Activated T-cell treated with anti-CD3 and anti-CD28 coated beads for 48 hours (primary cell): ENCODE measurements at places on chromosomes 5 and 9.

- no peak for DNase-seq
These were observed 62.4 kb downstream of the SMIM23 start for GRCh38 chr5:171848006-171848405.

GRCh38 chr9:71814226-71814625, 45.9 kb upstream of the CEMIP2 start:
- DNase-seq = no peak

DNA sequence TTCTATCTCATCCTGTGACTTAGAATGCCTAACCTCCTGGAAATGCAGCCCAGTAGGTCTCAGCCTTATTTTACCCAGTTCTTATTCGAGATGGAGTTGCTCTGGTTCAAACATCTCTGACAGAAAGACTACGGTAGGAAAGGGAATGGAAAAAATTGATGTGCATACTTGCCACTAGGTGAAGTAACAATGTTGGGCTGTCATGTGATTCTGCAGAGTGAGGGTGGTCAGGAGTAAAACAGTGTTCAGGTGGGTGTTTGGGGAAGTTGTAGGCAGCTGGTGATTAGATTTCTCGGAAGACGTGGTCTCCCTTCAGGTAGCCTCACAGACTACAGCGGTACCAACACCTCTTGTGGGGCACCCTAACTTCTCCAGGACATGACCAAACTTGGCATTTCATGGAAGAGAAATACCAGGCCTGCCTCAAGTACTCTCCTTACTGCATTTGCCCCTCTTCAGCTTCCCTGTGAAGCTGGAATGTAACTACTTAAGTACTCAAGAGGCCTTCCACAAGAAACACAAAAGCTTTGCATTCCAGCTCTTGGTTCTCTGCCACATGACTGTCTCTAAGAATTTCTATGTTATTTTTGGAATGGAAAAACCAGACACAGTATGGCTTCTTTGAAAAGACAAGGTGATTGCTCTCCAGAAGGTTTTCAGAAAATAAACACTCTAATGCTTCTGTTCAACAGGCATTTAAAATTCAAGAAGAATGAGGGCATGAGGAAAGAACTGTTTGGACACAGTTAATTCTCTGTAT, 17.4 kb upstream of the ENTREP1 start:
- DNase-seq = no peak

GRCh38 chr5:90644132-90644531, 85.5 kb downstream of the ADGRV1 start:
- no peak for DNase-seq

GRCh38 chr9:37295796-37296195, 126.7 kb upstream of the GRHPR start:
- DNase-seq = no peak

- no peak for DNase-seq
These were observed 122.4 kb upstream of the MSX2 start for GRCh38 chr5:174601946-174602345.

DNA sequence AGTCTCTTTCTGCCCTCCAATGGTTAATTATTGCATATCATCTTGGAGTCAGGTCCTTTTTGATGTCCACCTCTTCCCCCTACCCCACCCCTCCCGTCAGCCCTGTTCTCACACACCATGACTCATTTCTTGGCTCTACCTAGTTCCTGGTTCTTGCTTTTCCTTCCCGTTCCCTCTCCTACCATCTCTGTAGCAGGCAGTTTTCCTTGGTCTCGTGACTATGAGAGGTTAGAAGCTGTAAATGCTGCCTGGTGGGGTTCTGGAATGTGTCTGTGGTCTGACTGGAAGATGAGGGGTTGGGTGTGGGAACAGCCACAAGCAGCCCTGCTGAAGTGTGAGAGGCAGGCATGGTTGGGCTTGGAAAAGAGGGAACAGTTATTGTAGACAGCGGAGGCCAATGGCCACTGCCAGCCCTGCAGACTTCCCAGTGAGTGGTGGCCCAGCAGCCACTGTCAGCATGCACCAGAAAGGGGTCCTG, 18.2 kb downstream of the SLC22A5 start:
- no peak for DNase-seq

DNA sequence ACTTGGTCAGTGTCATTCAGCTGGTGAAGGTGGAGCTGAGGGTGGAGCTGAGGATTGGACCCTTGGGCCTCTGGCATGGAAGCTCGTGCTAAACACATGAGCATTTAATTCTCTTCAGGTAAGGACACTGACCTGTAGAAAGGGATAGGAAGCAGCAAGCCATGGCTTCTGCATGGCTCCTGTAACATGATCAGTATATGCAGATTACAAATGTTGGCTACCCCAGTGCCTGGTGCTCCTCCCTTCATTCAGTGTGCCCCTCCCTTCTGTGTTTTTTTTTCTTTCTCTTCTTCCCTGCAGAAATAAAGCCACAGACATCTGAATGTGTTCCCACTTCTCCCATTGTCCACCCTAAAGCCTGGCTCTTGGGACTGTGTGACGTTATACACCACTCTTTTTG, 52.9 kb downstream of the ARHGAP26 start:
- DNase-seq = no peak

GRCh38 chr5:2750026-2750757, 1.3 kb downstream of the IRX2 start:
- no peak for DNase-seq

DNA sequence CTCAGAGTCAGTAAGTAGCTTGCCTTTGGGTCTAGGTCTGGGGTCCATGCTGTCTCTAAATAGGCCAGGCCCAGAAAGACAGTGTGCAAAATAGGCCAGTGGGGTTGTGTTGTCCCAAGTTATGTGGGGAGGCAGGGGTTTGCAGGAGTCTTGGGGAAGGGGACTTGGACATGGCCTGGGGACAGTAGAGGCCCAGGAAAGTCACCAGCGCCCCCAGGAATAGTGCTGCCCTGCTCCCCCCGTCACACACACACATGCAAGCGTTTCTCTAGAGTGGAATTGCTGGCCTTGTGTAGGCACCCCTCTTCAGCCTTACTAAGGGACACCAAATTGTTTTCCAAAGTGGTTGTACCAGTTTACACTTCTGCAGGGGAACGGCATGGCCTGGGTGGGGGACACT, 227.5 kb downstream of the PBX3 start:
- no peak for DNase-seq

DNA sequence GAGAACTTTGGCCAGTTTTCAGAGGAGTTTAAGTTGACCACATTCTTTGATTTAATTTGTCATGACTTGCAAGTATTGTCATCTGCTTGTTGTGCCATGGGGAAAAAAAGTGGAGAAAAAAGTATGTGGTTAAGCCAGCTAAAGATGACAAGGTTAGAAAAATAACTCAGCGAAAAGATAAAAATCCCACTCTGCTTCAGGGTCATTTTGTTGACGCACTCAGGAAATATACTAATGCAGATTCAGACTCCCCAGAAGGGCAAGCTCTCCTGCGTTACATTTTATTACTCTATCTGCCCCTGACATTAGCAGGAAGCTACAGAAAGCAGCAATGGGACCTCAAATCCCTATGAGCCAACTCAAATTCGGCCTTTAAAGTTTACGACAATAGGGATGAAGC, 27.6 kb upstream of the TESK1 start:
- DNase-seq = no peak

- DNase-seq = no peak
These were observed 67.8 kb downstream of the PTCD2 start for GRCh38 chr5:72387985-72388384.

DNA sequence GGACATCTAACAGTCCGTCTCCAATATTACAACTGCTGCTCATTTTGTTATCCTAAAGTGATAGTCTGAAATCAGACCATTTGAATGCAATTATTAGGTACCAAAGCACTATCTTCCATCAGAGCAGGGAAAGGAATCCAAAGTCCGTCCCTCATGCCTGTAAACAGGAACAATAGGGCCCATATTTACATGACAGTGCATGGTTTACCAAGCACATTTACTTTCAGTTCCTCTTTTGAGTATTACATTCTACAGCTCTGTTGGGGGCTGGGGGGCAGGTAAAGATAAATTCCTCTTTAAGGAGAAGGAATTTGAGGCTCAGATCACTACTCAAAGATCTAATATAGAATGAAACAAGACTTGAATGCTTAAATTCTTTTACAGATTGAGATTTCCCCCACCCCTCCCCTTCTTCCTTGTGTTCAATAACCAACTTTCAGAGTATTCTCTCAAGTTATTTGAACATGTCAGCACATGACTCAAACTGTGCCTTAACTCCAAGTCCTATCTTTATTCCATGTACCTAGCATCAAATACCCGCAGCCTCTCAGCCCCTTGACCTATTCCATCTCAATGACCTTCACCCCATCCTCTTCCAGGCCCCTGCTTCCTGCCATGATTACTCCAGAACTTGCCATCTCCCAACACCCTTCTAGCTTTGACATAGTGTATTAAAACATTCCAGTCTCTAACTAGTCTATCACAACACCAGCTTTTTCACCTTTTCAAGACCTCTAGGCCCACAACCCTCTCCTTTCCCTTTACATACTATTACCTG, 71.0 kb downstream of the BRINP1 start:
- no peak for DNase-seq

DNA sequence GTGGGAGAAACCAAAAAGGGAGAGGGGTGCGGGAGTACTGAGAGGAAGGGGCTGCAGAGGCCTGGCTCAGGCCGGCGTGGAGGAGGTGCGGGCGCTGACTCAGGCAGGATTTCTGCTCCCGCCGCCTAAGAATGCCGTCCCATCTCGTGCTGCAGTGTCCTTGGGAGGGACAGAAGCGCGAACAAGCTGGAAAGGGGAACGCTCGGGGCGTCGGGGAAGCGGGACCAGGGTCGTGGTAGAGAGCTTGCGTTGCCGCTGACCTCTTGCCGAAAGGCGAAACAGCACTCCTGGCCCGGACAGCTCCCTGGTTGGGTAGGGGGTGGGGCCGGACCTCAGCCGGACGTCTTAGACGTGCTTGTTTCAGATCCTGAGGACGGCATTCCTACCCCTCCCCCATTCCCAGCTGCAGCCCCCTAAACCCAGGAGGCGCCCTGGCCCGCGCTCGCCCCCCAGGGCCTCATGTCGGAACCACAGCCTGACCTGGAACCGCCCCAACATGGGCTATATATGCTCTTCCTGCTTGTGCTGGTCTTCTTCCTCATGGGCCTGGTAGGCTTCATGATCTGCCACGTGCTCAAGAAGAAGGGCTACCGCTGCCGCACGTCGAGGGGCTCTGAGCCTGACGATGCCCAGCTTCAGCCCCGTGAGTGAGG, 1.1 kb downstream of the RELL2 start:
- DNase-seq = peak; percentile 56

DNA sequence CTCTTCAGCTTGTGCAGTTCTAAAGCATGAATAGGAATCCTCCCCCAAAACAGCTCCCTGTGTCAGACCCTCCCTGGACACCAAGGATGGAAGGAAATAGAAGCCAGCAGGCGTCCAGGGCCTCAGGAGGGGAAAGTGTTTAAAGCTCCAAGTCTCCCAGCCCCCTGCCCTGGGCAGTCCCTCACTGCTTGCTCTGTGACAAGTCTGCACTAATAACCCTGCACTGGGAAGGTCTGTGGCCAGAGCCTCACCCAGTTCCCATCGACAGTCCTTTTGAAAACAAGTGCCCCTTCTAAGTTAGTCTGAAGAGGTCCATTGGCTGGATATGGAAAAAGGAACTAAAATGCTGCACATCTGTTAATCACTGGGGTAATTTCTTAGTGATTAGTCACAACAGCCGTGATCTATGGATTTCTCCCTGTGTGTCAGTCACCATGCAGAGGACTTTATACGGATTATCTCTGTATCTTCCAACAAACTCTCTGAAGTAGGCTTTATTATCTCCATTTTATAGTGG, 195.3 kb downstream of the FBXL7 start:
- DNase-seq = no peak

- no peak for DNase-seq
These were observed 421.6 kb downstream of the ANXA1 start for GRCh38 chr9:73573235-73573634.

DNA sequence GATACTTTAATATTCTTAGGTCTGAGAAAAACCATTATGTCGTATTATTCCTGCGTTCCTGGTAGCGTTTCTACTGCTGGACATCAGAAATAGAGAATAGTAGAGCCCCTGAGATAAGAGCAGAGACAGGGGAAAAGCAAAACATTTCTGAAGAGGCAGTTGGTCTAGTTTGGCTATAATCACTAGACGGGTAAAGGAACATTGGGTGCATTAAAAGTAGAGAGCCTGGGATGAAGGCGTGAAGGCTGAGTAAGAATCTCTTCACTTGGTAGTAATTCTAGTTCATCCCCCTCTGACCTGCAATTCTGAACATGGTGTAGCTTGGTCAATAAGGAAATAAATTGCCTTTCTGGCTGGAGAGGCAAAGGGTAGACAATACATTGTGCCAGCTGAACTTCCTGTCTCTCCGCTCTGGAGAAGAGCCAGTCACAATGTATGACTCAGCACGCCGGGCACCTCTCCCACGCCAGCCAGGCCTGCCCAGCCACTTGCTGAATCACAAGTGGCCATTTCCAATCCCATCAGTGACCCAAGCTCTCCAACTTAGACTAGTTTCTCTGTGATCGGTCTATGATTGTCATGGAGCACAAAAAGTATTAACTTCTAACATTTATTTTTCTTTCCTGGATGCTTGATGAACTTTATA, 75.4 kb downstream of the STK32A start:
- no peak for DNase-seq

- no peak for DNase-seq
These were observed 26.7 kb downstream of the FOXI1 start for GRCh38 chr5:170132269-170132975.

- DNase-seq = no peak
These were observed 3.1 kb upstream of the IFNB1 start for GRCh38 chr9:21080793-21081192.

DNA sequence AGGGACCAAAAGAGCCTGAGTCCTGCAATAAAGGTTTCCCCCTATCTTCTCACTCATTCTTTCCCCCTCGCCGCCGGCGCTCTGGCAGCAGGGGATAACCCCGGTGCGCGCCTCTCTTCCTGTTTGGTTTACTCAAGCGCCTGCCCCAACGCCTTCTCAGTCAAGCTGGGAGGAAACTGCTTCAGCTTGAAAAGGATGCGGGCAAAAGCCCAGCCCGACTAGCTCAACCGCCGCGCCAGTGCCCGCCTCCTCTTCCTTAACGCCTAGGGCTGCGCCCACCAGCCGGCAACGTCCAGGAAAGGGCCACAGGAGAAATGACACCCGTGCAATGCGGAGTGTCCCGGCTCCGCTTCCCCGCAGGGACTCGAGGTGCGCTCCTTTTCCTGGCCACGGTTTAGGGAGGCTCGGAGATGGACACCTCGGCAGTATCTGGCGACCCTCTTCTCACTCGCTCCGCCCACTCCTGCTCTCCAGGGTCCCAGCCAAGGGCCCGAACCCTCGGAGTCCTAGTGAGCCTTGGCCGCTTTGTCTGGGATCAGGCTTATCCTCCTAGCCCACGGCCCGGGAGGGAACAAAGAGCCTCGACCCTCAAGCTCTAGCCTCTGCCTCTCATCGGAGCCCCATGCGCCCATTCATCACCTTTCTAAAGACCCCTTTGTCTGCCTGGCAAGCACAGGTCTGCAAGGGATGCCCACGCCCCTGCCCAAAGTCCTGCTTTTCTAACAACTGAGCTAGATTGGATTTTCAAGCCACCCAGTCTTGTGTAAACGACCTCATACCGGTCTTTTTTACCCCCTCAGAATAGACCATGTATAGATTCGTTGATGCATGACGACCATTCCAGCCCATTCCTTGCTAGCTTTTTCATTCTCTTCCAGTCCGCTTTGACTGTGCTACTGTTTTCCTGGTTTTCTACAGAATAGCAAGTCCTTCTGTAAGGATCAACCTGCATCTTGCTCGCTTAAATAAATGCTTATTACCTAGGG, 2.0 kb downstream of the ST8SIA4 start:
- DNase-seq = peak; percentile 88

- no peak for DNase-seq
These were observed 115.5 kb downstream of the SLC12A2 start for GRCh38 chr5:128199104-128199503.

GRCh38 chr9:98484162-98484561, 224.6 kb downstream of the GABBR2 start:
- DNase-seq = no peak

GRCh38 chr9:36169708-36170107, 520 bp downstream of the CCIN start:
- DNase-seq = no peak
